Activated T-helper 1 cell treated with anti-CD3 and anti-CD28 coated beads, Interleukin-2, amount 50 U/mL, for 16 hours (primary cell): ENCODE measurements at places on chromosomes 7 and 10.

DNA sequence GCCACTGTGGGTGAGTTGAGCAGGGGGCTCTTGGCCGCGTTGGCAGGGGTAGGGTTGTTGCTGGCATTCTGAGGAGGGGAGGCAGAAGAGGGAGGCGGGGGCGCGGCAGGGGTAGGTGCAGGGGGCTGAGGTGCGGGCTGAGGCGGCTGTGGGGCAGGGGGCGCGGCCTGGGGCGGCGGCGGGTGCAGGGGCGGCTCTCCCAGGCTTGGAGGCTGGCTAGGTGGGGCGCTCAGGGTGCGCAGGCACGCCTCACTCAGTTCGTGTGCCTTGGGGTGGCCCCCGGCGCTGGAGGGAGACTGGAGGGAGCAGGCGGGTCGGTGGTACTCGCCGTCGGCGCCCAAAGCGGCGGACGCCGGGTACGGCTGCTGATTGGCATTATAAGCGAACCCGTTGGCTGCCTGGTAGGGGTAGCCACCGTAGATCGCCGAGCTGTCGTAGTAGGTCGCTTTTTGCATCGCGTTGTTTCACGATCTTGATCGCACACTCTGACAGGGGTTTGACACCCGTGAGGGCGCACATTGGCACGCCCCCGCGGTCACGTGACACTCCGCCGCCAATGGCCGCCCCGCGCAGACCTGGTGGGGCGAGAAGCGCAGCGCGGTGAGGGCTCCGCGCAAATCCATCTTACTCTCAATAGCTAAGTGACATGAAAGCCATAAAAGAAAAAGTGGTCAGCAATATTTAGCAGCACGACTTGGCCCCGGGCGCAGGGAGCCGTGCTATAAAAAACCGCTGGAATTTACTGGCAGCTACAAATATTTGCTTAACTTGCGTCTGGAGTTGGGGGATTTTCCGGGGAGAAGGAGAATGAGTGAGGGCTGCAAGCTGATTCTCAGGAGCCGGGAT is 7.9 kb upstream of the HOXA2 start:
- DNase-seq: no peak

- DNase-seq: no peak
Measured at GRCh38 chr10:13099144-13099665, 758 bp upstream of the OPTN start.

DNA sequence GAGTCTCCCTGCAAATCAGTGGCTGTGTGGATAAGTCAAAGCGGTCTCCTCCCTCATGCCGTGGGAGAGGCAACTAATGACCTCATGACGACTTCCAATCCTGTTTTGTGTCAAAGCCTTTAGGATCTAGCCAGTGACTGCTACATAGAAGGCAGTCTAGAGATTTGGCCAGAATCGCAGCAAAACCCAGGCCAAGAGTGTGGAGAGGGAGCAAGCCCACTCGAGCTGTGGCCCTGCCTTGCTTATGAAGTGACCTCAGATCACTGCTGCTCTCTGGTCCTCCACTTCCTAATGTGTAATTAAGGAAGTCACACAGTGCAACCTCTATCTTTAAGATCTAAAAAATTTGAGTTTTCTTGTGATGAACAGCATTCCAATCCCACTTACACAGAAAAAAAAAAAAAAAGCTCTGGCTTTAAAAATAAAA is 296.7 kb upstream of the KLF6 start:
- no peak for DNase-seq

DNA sequence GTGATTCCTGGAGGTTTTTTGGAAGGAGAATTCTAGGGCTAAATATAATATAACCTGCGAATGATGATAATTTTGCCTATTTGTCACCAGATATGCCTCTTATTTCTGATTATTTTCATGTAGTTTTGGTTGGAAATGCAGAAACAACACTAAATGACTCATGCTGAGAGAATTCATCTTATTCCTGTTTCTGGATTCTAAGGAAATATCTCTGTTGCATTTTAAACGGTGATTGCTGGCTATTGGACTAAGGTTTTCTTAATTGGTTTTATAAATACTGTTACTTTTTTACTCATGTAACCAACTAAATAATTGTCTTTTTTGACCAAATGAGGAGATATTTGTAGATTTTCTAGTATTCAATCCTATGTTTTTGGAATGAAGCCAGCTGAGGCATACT is 204.9 kb upstream of the NPSR1 start:
- DNase-seq: no peak

GRCh38 chr7:26398427-26398755 is 106.7 kb downstream of the SNX10 start:
- no peak for DNase-seq

DNA sequence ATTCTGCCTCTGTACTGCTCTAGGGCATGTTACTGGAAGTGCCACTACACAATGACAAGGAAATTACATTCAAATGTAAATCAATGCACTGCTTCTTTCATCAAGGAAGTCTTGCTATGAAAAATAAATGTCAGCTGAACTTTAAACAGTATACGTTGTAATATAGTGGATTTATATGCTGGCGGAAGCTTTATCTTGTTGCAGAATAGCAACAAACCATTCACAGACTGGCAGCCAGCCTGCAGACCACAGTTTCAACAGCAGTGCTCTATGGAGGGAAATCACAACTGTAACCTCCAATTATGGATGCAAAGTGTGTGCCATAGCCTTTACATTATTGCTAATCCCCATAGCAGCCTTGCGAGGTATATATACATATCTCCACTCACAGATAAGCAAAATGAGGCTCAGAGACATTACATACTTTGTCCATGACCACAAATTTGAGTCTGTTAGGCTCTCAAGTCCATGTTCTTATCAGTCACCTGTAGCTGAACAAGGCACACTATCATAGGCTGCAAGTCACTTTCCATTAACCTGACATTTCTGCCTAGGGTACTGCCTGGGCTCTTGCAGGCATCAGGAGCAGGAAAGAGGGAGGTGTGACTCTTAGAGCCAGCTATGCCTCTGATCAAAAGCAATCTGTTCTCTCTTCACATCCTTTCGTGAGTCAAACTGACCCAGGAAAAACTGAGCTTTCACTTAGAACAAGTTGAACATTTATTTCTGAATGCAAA is 22.6 kb downstream of the COL28A1 start:
- DNase-seq: no peak
